ENCODE measurements at places on chromosomes 11 and 22.

GRCh38 chr11:134905928-134906327 is 493.9 kb upstream of the B3GAT1 start:
- DNase-seq: no peak

GRCh38 chr11:26065944-26066343 is 266.0 kb upstream of the ANO3 start:
- no peak for DNase-seq

- DNase-seq: no peak
Observed at GRCh38 chr11:91959411-91959810, 265.2 kb upstream of the FAT3 start.

DNA sequence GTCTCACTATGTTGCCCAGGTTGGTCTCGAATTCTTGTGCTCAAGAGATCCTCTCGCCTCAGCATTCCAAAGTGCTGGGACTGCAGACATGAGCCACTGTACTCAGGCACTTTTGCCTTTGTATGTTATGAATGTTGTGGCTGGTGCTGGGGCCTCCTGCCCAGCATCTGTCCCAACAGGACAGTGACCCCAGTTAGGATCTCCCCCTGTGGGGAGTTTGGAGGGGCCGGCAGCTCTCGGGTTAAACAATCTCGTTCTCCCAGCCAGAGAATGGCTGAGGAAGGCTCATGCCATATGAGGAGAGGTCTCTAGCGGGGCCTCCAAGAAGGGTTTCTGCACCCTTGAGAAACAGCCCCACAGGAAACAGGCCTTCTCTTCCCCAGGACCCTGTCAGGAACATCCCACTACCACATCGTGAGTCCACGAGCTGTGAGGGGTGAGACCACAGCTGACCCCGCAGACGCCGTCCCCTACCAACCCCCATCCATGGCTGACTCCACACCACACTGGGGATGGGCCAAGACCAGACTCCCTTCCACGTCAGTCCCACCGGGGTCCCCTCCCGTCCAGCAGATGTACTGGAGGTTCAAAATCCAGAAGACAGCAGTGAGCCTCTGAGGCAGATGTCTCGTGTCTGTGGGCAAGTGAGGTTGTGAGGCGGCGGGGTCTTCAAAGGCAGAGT is 54.1 kb downstream of the SHANK2 start:
- DNase-seq: no peak

DNA sequence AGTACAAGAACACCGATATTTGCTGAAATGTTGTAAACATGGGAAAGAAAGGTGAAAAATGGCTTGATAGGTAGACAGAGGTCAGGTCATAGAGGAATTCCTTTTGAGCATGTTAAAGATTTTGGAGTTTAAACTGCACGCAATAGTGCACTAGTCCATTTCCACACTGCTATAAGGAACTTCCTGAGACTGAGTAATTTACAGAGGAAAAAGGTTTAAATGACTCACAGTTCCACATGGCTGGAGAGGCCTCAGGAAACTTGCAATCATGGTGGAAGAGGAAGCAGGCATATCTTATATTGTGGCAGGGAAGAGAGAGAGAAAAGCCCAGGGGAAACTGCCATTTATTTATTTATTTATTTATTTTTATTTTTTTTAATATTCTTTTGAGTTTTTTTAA is 5.0 kb downstream of the OR10A5 start:
- DNase-seq: no peak

- no peak for DNase-seq
Observed at GRCh38 chr11:83087035-83087434, 15.3 kb upstream of the RAB30 start.

Data from activated CD4-positive, CD25-positive, alpha-beta regulatory T cell treated with anti-CD3 and anti-CD28 coated beads, Interleukin-2, amount 50 U/mL, for 16 hours (primary cell).